Fibroblast of villous mesenchyme (primary cell): ENCODE measurements at places on chromosomes 7 and 10.

GRCh38 chr10:97509120-97509680 is 10.5 kb downstream of the UBTD1 start:
- no peak for DNase-seq

GRCh38 chr10:109633846-109634245 is 289.5 kb downstream of the XPNPEP1 start:
- no peak for DNase-seq

DNA sequence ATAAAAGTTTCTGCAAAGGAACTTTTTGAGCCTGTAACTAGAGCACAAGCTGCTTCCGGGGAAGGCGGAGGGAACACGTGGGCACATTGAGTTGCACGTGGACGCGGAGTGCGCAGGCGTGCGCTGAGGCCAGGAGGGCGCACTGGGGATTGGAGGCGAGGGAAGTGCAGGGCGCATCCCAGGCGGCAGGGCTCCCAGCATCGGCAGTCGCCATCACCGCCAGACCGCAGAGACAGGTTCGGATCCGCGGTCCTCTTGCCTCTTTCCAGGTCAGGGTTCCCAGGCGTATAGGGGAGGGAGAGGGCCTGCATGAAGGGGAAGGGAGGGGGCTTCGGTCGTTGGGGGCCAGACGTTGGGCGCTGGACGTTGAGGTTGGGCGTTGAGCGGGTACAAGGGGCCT is at the start of gene TDRD1:
Gene TDRD1, plus strand, starts transcription at position 206 of the 400 bp plus-strand sequence. CDS start 8,479 bp downstream, outside the sequence.
- no peak for DNase-seq

GRCh38 chr10:71262027-71262426 is 49.7 kb downstream of the UNC5B start:
- no peak for DNase-seq

DNA sequence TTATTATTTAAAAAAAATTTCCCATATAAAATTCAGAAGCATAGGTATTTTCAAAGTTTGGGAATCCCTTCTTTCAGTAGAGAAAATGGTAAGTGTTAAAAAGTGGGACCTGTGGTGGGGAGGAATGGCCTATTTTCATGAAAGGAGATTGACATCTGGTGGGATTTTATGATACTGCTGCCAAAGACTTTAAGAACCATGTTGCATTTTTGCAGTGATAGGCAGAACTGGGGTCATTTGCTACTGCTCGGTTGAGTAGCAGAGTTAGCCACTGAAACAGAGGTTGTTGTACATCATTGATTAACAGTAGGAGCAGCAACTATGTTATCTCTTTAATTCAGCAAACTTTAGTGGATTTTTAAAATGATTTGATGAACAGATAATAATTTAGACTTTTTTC is 4.4 kb downstream of the BICC1 start:
- no peak for DNase-seq

- DNase-seq, result peak; percentile 64
Measured at GRCh38 chr10:92697663-92698511, 8.1 kb downstream of the HHEX start.

DNA sequence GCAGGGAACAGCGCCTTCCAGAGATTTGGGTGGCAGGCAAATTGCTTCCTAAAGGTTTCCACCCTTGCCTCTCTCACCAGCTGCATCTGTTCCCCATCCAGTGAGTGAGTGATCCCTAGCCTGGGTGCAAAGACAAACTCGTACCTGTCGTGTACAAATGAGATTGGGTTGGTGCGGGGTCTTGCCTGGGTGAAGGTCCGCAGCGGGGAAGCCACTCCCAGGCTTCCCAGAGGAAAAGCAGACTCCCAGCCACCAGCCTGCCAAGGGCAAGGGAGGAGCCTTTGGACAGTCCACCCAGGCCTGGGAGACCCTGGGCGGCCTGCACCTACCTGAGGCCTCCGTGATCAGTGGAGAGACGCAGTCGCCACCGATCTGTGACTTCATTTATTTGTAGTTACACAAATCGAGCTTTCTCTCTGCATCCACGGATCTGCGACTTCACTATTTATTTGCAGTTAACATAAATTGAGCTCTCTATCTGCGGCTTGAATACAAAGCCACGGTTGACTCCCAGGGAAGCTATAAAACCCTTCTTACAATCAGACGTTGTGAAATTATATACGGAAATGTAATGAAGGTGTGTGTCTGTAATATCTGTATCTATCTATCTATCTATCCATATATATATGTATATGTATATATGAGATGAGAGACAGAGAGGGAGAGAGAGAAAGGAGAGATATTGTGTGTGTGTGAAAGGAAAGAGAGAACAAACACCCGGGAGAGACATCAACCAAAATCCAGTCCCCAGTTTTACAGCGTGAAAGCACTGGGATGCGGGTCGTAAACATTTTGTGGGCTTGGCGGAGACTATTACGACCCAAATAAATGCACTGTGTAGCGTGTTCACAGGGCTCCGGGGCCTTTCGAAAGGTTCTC is 3.0 kb upstream of the HOXA7 start:
- DNase-seq, result no peak

DNA sequence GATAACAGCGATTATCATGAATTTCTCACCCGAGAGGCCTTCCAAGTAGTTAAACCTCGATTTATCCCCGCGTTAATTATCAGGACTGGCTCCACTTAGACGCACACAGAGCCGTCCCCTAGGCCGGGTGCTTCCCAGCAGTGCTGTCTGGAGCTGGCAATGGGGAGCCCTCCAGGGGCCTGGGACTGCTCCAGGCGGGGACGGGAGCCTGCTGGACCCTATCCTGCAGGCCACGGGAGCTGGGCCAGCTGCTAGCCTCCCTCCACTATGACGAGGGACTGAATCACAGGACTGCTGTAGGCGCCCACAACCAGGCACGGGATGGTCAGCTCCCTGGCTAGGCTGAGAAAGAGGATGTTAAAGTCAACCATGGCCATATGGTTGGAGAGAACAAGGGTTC is 229.1 kb downstream of the ELFN1 start:
- peak; percentile 74 for DNase-seq

DNA sequence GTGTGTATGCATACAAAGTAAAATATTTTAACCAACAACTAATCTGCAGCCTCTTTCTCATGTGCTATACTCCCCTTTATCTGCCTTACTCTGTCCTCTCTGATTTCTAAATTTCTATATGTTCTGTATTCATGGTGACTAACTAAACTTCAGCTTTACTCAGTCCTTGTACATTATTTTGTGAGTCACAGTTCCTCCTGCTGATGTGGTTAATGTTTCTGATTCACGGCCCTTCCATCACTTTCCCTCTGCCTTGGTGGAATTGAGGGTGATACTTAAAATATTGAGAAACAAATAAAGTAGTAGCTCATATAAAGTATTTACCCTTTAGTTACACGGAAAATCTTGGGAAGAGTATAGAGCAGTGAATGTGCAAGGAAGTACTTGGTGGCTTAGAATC is 899.1 kb upstream of the ZWINT start:
- no peak for DNase-seq

GRCh38 chr7:42645906-42646305 is 266.0 kb downstream of the C7orf25 start:
- no peak for DNase-seq
